Uterus (tissue), 4 donors: ENCODE measurements at places on chromosomes 2 and 18. TPM values are rescaled to one million over a fixed set of nuclear protein-coding genes. Genes with fewer than 3 reads are reported as not detected.
A peak's percentile ranks its signal among the peaks of the same experiment; 100 is the strongest.

DNA sequence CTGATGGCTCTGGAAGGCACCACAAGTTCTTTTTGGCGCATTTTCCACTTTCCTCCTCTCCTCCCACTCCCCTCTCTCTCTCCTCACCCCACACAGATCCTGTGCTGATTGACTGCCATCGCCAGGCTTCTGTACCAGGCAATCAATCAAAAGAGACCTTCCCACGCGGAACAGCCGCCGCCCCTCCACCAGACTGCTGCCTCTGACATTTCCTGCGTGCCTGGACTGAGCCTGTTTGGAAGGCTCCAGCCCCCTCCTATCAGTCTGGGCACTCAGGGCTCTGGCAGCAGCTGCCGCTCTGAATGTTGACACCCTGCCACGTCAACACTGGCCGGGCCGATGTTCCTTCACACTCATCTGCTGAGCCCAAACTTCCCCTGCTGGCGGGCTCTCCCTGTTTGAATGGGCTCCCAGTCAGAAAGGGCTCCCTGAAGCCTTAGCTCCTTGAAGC lies 467.7 kb downstream of the EPHA4 start:
- peak; percentile 56 for DNase-seq

DNA sequence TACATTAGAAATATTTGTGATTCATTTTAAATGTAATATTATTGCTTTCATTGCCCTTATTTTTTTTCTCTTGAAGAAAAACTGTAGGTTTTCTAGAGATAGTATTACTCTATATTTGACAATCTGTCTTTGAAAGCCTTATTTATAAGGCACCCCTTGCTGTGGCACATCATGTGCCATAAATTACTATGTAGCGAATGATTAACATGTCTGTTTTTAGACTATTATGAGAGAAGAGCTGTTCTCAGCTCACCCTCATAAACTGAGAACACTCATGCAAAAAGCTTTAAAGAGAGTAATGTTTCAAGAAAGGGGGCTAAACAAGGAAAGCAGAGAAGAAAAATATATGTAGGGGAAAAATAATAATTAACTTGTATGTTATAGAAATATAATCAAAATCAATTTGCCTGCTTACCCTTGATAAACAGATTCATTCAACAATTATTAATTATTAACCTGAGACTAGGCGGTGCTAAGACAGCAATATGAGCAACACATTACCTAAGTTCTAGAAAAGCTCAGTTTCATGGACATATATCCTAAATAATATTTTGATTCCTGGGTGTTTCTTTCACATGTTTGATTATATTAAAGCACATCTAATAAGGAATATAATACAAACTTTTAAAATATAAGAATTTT lies 69.0 kb downstream of the RAB3GAP1 start:
- no peak for DNase-seq

- DNase-seq = no peak
These were observed 152.8 kb downstream of the PID1 start for GRCh38 chr2:229118336-229118735.

DNA sequence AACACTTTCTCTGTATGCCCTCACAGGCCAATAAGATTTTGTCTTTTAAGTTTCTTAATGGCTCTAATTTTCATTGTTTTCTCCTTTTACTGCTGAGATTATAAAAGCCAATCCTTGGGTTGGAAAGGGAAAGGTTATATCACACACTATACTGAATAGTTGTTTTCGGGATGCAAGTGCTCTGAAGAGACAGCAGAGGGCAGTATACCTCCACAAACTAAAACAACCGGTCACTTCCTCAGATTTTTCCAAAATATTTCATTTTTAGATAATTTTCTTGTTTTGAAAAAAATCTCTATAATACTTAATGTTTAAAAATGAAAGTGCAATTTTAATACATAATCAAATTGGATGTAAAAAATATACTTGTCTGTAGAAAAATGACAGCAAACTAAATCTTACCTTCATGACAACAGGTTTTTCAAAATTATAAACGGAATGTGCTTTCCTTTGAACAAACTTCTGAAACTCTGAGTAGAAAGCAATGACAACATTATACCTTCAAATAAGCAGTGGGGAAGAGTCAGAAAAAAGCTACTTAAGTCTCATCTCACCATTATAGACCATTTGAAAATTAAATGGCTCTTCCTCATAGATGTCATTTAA lies 82.7 kb downstream of the ORC4 start:
- no peak for DNase-seq

DNA sequence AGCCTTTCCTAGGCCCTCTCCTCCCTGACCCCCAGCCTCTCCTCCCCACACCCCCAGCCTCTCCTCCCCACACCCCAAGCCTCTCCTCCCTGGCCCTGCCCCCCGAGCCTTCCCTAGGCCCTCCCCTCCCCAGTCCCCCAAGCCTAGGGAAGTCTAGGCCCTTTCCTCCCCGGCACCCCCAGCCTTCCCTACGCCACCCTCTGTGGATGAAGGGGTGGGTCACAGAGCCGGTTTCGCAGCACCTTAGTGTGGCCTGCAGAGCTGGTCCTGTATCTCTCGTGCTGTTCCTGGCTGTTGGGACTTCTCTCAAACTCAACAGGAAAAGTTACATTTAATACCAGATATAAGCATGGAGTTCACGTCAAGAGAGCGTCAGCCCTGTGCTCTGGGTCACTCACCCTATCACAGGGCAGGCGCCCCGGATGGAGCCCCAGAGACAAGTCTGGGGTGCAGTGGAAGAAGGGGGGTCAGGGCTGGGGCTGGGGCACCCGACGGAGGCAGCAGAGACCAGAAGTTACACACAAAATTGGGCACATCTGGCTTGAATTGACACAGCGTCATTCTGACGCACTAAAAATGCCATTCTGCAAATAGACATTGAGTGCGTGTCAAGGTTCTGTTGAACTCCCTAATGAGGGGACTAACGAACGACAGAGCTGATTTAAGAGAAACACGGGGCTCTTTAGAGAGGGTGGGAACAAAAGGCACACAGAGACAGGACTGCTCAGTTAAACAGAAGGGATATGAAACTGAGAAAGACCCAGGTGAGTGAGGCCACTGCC lies 24.0 kb downstream of the KCNIP3 start:
- no peak for DNase-seq

DNA sequence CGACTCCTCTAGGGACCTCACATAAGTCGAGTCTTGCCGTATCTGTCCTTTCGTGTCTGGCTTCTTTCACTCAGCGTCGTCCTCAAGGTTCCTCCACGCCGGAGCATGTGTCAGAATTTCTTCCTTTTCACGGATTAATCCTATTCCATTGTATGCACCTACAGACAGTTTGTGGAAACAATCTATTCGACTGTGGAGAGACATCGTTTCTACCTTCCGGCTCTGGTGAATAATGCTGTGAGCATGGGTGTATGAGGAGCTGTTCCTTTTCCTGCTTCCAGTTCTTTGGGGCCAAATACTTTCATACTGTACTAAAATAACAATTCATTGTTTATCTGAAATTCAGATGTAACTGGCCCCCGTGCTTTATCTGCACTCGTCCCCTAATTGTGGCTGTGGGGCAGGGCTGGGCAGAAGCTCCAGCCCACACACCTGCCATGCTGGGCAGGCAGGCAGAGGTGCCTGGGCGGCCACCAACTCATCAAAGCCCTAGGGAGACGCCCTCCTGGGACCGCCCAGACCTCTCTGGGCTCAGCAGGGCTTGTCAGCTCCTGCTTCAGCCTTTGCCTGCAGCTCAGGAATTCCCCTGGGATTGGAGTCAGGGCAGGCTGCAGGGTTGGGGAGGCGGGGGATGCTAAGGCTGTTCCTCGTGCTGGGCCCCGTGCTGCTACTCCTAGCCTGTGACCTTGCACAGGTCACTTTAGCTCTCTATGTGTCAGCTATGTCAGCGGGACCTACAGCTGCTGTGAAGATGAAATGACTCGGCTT lies 14.5 kb downstream of the GPC1 start:
- no peak for DNase-seq

DNA sequence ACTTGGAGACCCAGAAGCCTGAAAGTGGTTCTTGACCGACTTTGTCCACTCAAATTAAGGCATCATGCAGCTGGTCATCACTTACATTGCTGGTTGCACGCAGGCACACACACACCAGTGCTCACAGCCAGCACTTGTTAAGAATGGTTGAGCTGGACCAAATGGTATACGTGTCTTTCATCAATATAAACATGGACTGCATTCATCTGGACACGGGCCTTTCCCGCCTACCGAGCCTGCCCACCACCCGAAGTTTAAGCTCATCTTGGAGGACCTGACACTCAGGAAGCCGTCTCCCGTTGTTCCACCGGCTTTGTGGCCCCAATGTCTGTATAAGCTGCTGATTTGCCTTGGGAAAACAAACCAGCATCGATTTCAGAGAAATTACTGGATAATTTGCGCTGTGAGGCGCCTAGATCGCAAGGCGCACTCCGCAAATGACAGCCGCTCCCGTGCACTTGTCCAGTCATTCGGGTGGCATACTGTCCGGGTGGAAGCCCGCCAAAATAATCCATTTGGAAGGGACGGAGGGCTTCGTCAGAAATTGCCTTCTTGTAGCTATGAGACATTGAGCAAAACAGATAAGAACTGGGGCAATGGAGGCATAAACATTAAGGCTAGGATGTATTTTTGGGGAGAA lies 40.1 kb upstream of the AKAIN1 start:
- DNase-seq = no peak

- DNase-seq = no peak
These were observed 205.9 kb downstream of the MYO1B start for GRCh38 chr2:191451116-191451515.

DNA sequence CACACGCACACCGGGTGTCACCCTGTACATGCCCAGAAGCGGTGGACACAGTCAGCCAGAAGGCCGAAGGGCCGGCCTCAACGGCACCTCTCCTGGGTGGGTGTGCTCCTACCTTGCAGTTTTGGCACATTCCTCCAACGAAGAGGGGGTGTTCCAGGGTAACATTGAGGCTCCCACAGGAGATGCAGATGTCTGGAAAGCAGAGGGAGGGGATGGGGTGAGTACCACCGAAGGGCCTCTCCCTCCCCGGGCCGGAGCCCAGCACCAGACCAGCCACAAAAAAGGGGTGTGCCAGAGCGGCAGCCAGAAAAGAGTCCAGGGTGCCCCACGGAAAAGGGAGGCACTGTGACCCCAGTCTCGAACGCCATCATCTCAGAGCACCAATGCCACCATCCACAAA lies 76.8 kb upstream of the POMC start:
- no peak for DNase-seq

DNA sequence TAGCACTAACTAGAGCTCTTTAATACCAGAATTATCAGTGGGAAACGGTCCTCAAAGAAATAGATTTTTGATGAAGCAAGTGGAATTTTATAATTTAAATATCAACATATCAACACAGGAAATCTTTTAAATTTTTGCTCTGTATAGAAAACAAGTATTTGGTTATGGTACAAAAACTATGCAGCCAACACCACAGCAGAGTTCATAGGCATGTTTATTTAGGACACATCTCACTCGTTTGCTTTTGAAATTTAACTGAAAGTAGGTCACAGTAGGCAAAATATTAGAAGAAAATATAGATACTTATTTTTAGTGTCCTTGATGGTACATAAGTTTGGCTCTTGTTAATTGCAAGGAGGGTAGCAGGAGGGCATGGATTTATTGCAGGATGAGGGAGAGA lies 34.3 kb upstream of the TANC1 start:
- no peak for DNase-seq

The ATOH8 gene
- total RNA-seq = 17.0 TPM

The ACMSD gene
- total RNA-seq = not detected

The CRYGC gene
- not detected for total RNA-seq

The HNMT gene
- total RNA-seq = 21.5 TPM

The HTR2B gene
- 8.6 TPM for total RNA-seq

The DQX1 gene
- total RNA-seq = not detected
